ENCODE measurements at places on chromosomes 13 and 19.

DNA sequence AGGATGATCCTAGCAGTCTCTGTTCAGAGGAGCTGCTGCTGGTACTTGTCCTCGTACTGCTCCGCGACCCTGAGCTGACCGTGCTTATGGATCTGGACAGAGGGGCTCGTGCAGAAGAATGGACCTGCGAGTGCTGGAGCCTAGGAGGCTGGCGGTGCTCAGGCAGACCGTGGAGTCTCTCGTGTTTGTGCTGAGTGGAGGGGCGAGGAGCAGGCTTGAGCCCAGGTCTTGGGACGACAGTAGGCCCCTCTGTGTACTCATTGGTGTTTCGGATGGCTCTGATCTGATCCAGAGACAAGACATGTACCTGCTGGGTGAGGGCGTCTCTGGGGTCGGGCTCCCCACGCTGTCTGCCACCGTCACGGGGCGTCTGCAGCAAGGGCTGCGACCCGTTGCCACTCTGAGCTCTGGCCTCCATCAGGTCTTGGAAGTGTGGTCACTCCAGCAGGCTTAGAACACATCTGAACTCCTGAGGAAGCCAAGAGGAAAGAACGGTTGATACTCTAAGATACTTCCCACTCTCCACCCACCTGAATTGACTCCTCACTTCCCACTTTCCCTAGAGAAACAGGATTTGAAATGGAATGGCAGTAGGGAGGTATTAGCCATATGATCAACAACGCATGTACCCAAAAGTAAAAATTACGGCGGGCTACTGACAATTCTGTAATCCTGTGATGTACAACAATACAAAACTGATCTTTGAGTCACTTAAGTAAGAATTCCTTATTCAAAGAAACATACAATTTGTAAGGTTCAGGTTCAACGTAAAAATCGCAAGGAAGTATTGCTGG, 3.4 kb downstream of the SPRY2 start:
- no peak for DNase-seq

GRCh38 chr13:112486386-112487126, 101.4 kb downstream of the TUBGCP3 start:
- no peak for DNase-seq

DNA sequence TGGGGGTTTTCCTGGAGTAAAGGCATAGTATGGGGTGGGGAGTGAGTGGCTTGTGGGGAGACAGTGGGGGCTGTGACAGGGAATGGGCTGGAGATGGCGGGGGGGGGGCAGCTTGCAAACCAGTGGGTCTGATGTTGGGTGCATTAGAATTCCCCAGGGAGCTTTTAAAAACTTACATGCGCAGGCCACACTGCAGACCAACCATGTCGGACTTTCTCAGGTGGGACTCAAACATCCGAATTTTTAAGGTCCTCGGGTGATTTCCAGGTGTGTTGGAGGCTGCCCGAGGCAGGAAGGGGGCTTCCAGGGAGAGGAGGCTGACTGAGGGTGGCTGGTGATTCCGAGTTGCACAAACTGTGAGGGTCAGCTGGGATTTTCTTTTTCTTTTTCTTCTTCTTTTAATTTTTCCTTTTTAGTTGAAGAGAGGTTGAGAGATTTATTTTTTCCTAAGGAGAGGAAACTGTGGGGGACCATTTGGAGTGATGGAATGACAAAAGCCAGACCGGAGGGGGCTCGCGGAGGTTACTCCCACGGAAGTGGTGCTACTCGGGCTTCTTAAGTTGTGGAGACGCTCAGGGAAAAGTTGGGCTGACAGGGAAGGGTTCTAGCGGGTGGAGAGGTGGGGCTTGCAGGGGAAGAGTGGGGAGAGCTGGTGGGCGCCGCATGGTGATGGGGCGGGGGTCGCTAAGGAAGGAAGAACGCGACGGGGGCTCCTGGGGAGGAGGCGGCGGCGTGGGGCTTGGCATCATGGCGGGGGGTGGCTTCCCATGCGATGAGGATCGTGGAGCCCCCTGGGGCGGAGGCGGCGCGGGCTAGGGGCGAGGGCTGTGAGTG, 997 bp upstream of the CACNG8 start:
- no peak for DNase-seq

- DNase-seq, result no peak
These were observed 26.2 kb upstream of the CD33 start for GRCh38 chr19:51198641-51199040.

- no peak for DNase-seq
These were observed 58.2 kb downstream of the SLITRK6 start for GRCh38 chr13:85741017-85741416.

GRCh38 chr13:59793107-59793506, 370.6 kb downstream of the DIAPH3 start:
- DNase-seq, result no peak

- peak; percentile 87 for DNase-seq
These were observed 21.8 kb downstream of the HCN2 start for GRCh38 chr19:611481-611868.

GRCh38 chr13:32023096-32023495, 8.5 kb upstream of the FRY start:
- DNase-seq, result no peak

GRCh38 chr13:48961379-48961778, 14.3 kb upstream of the FNDC3A start:
- DNase-seq, result no peak

GRCh38 chr13:43270130-43270830, 246.9 kb downstream of the DNAJC15 start:
- DNase-seq, result no peak

GRCh38 chr19:30883071-30883470, 466.2 kb downstream of the TSHZ3 start:
- no peak for DNase-seq

GRCh38 chr13:95530178-95530577, 22.3 kb upstream of the CLDN10 start:
- no peak for DNase-seq

- DNase-seq, result no peak
These were observed 9.0 kb downstream of the SH3GL1 start for GRCh38 chr19:4391306-4391693.

DNA sequence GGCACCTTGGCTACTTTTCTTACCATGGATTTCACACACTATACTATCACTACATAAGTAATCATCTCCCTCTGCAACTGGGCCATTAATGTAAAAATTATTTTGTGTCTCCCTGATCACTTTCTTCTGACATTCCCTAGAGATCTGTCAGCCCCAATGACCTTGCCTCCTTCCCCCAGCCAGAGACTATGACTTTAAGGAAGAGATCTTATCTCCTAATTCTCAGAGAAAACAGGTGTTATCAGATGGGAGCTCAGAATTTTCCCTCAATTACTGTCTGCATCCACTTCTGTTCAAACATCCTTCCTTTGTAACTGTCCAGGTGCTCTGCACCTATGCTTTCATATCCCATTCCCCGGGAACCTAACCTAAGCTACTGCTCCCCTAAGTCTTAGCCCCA, 397.5 kb downstream of the DIAPH3 start:
- no peak for DNase-seq

DNA sequence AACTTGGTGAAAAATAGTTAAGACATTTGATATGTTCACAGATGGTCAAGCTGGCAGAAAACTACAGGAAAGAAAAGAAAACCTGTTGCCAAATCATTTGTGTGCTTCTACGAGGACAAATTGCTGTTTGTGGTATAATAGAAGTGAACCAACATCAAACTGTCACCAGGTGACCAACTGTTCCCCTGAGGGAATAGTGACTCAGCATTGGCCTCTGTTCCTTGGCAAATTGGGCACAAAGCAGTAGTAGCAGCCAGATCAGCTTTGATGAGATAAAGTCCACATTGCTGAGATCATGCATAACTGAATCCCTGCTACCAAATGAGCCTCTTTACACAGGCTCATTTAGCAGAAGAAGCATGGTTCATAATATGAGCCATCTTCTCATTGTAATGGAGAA, 103.5 kb downstream of the POSTN start:
- DNase-seq, result no peak

GRCh38 chr19:58021541-58022282, 12.1 kb upstream of the ZSCAN1 start:
- DNase-seq, result peak; percentile 45

DNA sequence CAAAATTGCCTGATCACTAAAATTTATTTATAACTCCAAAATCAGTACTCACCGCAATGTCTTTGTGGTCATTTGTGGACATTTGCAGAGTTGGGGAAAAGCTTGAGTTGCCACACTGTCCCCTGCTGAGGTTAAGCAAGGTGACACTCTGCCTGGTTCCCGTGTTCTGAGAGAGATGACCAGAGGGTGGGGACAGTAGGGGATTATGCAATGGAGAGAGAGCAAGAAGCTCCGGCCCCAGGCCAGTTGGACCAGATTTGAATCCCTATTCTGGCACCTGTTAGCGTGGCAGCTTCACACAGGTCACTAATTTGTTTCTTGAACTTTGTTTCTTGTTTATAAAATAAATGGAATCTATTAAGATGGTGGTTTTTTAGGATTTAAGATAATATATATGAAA, 17.8 kb downstream of the ERCC5 start:
- no peak for DNase-seq

DNA sequence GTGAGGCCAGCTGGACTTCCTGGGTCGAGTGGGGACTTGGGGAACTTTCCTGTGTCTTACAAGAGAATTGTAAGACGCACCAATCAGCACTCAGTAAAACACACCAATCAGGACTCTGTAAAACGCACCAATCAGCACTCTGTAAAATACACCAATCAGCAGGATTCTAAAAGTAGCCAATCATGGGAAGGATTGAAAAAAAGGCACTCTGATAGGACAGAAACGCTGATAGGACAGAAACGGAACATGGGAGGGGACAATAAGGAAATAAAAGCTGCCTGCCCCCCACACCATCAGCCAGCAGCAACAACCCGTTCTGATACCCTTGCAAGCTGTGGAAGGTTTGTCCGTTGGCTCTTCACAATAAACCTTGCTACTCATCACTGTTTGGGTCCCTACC, 73.1 kb upstream of the SGCG start:
- no peak for DNase-seq

- DNase-seq, result no peak
These were observed 18.4 kb downstream of the NUMBL start for GRCh38 chr19:40672038-40672437.

DNA sequence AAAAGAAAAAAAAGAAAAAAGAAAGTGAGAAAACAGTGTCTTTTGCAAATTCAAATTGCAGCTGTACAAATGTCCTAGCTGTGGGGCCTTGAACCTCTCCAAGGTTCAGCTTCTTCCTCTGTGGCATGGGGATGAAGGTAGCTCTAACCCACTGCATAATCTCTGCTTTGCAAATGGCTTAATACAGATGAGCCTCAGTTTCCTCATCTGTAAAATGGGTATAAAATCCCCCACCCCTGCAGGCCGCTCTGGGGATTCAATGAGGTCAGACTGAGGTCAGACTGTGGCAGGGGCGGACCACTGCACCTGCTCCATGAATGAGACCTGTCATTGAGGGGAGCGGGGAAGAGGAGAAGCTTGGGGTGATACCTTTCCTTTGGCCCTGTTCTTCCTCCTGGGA, 5.8 kb downstream of the DPF1 start:
- no peak for DNase-seq

DNA sequence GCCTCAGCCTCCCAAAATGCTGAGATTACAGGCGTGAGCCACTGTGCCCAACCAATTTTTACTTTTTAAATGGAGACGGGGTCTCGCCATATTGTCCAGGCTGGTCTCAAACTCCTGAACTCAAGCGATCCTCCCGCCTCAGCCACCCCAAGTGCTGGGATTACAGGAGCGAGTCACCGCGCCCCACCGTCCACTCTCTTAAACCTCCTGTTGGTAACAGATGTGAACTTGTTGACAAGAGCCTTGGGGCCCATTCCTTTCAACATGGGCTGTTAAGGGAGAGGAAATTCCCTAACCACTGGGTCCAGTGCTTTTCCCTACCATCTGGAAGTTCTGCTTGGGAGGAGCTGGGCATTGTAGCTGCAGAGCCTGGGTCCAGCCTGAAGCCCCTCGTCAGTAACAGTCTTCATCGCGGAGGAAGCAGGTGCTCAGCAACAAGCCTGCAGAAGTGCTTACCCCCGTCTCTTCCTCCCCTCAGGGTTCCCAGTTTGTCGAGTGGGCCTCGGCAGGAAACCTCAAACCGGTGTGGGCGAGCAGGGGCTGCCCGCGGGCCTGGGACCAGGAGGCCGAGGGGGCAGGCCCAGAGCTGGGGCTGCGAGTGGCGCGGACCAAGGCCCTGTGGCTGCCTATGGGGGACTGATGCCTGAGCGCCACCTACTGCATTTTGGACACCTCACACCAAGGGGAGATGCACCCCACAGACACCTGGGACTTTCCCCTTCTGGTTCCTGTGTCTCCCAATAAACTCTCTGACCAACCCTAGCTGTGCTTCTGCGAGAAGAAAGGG, 4.0 kb upstream of the FLT3LG start:
- DNase-seq, result peak; percentile 95

GRCh38 chr13:51207881-51208280, 14.3 kb upstream of the FAM124A start:
- DNase-seq, result no peak

DNA sequence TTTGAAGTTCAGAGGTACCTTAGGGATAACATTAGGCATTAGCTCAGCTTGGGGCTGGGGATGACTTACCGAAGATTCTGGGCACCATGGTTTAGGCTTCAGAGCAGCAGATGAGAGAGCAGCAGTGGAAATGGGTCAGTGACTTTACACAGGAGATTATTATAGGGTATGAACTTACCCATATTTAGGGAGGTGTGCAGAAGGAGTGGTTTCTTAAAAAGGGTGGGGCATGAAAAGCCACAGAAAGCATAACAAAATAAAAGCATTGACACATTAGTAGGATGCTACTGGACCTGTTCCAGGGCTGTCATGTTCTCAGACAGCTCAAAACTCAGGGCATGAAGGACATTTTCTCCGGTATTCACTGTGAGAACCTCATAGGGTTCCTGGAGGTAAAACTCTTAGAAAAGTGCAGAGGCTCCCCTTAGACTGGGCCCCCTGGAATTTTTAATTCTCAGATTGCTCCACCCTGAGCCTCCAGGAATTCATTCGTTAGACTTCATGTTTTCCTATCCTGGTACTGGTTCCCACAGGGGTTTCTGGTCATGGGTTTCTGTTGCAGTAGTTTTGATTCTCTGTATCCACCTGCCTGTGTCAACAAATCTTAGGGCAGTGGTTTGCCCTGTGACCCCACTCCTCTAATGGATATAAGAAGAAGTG, 20.7 kb downstream of the IGFL1 start:
- no peak for DNase-seq

- no peak for DNase-seq
These were observed 22.8 kb upstream of the LRP3 start for GRCh38 chr19:33171222-33171795.

DNA sequence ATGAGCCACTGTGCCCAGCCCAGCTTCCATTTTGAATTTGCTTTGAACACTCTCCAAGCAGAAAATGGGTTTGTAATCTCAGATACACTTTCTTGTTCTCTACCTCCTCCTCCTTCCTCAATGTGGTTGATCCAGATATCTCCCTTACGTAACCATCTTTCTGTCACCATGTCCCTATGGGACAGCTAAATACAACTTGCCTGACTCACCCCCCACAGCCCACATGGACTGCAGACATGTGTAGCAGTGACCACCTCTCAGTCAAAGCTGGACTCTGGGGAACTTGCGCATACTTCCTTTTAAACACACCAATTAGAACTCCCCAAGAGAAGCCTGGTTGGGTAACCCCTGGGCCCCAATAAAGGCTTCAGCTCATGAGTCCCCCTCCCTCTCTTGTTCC, 10.8 kb upstream of the ZNF799 start:
- DNase-seq, result no peak

Data from CD4-positive, alpha-beta T cell treated with Interleukin-2 at 100 ng/mL for 4 hours (primary cell).